ENCODE measurements at places on chromosomes 11 and 22.

- H3K36me3 ChIP-seq, result peaks cover 6% of the 10 kb centered on the region
- peaks cover 58% of the 10 kb centered on the region for H3K4me1 ChIP-seq
- no peaks in the 10 kb centered on the region for H3K27me3 ChIP-seq
- H3K27ac ChIP-seq, result peak overlapping the region; percentile 100
- no peak for DNase-seq
Measured at GRCh38 chr11:18321578-18321968, 367 bp downstream of the HPS5 start.

- H3K27ac ChIP-seq, result no peak overlapping the region
- DNase-seq, result no peak
- H3K4me1 ChIP-seq, result peaks cover 17% of the 10 kb centered on the region
- no peaks in the 10 kb centered on the region for H3K27me3 ChIP-seq
- H3K4me3 ChIP-seq, result no peak overlapping the region
- no peaks in the 10 kb centered on the region for H3K36me3 ChIP-seq
Measured at GRCh38 chr11:14768526-14769188, 123.4 kb downstream of the CYP2R1 start.

DNA sequence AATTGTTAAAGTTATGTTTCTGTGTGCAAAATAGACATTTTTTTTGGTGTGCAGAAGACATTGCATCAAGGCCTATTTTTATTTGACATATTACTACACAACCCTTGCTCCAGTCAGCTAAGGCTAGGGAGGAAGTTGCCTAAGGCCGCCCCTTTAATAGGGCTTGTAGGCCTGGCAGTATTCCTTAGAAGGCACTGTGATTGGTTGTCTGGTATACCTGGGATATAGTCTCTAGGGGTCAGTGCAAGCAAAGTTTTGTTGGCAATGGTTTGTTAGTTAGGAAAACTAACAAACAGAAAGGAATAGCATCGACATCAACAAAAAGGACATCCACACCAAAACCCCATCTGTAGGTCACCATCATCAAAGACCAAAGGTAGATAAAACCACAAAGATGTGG, 16.9 kb downstream of the CCDC15 start:
- H3K27me3 ChIP-seq, result no peaks in the 10 kb centered on the region
- no peak for DNase-seq
- no peak overlapping the region for H3K27ac ChIP-seq
- H3K4me3 ChIP-seq, result no peak overlapping the region

- no peaks in the 10 kb centered on the region for H3K27me3 ChIP-seq
- H3K27ac ChIP-seq, result no peak overlapping the region
- no peak overlapping the region for H3K4me3 ChIP-seq
Measured at GRCh38 chr11:57490456-57491248, 24.9 kb downstream of the SLC43A1 start.

DNA sequence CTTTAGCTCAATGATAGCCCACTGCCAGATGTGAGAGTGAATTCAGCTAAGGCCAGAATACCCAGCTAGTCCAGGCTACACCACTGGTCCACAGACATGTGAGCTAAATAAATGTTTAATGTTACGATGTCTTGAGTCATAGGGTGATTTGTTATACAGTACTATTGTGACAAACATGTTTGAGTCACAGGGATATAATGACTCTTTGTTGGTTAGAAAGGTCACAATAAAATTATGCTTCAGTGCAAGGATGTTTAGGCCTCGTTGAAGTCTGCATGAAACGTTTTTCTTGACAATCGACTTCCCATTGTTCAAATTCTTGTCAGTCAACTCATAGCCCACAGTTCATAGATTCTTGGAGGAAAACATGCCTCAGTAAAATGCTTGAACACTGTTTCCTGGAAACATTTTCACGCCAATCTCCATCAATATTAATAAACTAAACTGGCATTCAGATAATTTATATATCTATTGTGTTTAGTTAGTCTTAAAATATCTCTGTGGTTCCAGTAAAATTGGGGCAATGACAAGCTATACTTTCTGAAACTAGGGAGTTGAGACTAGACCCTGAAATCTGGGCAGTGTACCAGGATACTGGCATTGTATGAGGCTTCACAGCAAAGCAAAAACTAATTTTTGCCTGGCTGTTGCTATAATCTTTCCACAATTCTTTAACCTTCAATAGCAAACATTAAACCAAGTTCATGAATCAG, 650.8 kb upstream of the KIRREL3 start:
- DNase-seq, result no peak
- H3K36me3 ChIP-seq, result no peaks in the 10 kb centered on the region
- H3K4me1 ChIP-seq, result peaks cover under 1% of the 10 kb centered on the region
- no peak overlapping the region for H3K4me3 ChIP-seq
- H3K27ac ChIP-seq, result no peak overlapping the region

GRCh38 chr22:50148991-50149721, 21.4 kb upstream of the PANX2 start:
- no peak overlapping the region for H3K27ac ChIP-seq
- H3K4me1 ChIP-seq, result peaks cover 14% of the 10 kb centered on the region
- H3K4me3 ChIP-seq, result no peak overlapping the region
- H3K27me3 ChIP-seq, result peaks cover 8% of the 10 kb centered on the region
- H3K36me3 ChIP-seq, result no peaks in the 10 kb centered on the region

DNA sequence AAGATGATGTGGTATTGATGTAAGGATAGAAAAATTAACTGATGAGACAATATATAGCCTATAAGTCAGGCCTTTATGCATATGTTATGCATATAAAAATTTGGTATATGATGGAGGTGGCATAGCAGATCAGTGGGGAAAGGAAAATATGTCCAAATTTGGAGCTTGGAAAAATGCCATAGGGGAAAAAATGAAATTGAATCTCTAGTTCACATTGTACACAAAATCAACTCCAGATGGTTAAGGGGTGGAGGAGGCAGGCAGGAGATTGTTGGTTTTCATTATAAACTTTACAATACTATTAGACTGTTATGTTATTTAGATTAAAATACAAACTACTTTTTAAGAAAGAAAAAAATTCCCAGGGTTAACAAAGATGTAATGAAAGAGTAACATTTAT, 15.1 kb upstream of the CD3E start:
- H3K27ac ChIP-seq, result no peak overlapping the region
- no peaks in the 10 kb centered on the region for H3K36me3 ChIP-seq
- H3K4me1 ChIP-seq, result peaks cover 2% of the 10 kb centered on the region
- H3K4me3 ChIP-seq, result no peak overlapping the region

GRCh38 chr11:128343135-128343514, 244.2 kb downstream of the ETS1 start:
- no peak overlapping the region for H3K4me3 ChIP-seq
- H3K4me1 ChIP-seq, result peaks cover 6% of the 10 kb centered on the region
- no peaks in the 10 kb centered on the region for H3K27me3 ChIP-seq
- no peak overlapping the region for H3K27ac ChIP-seq

- H3K36me3 ChIP-seq, result peaks cover 28% of the 10 kb centered on the region
- peaks cover 8% of the 10 kb centered on the region for H3K4me1 ChIP-seq
- H3K4me3 ChIP-seq, result no peak overlapping the region
- no peaks in the 10 kb centered on the region for H3K27me3 ChIP-seq
- no peak for DNase-seq
Measured at GRCh38 chr22:49785841-49786471, 41.7 kb downstream of the BRD1 start.

GRCh38 chr22:23053912-23054530, 16.3 kb upstream of the GNAZ start:
- H3K27ac ChIP-seq, result no peak overlapping the region
- H3K27me3 ChIP-seq, result peaks cover 56% of the 10 kb centered on the region
- no peaks in the 10 kb centered on the region for H3K4me1 ChIP-seq
- H3K4me3 ChIP-seq, result no peak overlapping the region

DNA sequence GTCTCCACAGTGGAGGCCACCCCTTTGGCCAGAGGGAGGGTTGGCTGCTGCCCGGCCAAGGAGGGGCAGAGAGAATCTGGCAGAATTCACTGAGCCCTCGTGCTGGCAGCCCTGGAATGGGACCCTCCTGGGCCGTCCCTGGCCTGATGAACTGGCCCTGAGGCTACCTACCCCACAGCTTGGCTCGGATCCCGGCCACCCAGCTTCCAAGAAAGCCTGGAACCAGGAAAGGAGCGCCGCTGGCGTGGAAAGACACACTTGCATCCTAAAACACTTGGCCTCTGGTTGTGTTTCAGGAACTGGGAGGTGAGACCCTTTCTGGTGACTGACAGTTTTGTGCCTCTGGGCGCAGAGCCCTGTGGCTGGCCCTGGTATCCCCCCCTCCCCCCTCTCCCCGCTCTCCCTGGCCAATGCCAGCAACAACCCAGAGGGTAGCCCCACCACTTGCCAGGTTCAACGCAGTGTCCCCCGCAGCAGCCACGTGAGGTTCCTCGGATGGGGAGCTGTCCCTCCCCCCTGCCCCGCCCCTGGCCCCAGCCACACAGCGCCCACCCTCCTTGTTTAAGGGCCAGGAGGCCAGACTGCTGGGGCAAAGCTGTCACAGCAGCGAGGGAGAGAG, 693 bp downstream of the NFAM1 start:
- H3K27me3 ChIP-seq, result peaks cover 9% of the 10 kb centered on the region
- H3K4me3 ChIP-seq, result no peak overlapping the region
- H3K27ac ChIP-seq, result no peak overlapping the region
- DNase-seq, result no peak

DNA sequence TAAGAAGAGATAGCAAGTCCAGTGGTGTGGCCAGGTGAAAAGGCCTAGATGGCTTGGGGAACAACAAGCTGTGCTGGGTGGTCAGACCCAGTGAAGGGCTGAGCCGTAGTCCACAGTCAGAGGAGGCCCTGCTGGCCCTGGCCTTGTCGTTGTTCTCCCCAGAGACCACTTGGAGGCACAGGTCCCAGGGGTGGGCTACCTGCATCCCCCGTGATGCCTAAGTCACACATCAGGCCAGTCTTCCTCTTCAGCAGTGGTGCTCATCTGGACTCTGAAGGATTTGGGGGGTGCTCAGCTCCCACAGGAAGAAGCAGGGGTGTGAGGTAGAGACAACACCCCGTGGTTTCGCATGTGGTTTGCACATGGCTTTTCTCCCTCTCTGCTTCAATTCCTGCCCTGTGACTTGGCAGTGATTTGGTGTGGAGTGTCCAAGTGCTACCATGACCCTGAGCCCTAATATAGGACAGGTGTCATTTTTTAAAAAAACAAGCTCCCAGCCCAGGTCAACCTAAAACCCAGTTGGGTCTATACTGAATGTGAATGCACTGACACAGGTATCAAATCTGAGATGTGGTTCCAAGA, 51.0 kb downstream of the ALX4 start:
- no peak for DNase-seq
- H3K4me1 ChIP-seq, result peaks cover 12% of the 10 kb centered on the region
- H3K4me3 ChIP-seq, result no peak overlapping the region
- no peaks in the 10 kb centered on the region for H3K27me3 ChIP-seq

Data from mesothelial cell of epicardium (in vitro differentiated cells).